ENCODE measurements at places on chromosomes 13 and 19.

DNA sequence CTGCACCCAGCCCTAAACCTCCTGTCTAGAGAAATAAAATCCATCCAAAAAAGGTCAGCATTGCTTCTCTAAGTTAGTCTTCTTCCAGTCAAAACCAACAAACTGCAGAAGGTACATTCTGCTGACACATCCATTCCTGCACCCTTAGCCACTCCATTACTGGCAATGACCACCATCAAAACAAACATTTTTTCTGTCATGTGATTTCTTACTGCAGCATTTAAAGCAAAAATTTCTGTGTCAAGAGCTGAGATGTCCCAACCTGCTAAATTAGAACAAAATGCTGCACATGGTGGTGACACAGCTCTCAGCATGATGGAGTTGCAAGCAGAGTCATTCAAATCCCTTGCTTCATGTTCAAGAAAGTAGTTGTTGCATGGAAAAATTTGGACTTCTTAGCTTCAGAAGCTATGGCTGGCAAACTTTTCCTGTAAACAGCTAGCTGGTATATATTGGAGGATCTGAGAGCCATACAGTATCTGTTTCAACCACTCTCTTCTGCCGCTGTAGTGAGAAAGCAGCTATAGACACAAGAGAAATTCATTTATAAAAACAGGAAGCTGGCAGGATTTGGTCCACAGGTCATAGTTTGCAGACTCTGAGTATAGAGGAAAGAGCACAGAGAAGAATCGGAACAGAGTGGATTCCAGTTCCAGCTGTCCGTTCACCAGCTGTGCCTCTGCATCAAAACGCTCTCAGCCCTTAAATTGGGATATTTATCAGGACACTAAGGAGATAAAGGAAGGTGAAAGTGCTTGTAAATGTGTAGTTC lies 17.4 kb downstream of the RUBCNL start:
- no peak for DNase-seq

DNA sequence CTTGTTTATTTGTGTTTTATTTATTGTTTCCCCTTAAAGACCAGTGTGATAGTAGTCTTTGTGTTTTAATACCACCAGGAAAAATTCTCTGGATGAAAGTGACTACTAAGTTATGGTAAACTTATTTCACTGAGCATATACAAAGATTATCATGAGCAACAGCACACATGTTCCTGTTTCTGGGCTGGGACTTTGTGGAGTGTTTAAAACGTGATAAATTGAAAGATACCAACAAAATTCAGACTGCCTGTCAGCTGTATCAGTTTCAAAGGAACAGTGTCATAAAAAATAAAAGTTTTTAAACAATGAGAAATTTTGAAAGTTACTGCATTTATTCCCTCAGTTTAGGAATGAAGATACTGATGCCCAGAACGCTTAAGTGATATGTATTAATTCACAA lies 259.4 kb downstream of the DACH1 start:
- no peak for DNase-seq

DNA sequence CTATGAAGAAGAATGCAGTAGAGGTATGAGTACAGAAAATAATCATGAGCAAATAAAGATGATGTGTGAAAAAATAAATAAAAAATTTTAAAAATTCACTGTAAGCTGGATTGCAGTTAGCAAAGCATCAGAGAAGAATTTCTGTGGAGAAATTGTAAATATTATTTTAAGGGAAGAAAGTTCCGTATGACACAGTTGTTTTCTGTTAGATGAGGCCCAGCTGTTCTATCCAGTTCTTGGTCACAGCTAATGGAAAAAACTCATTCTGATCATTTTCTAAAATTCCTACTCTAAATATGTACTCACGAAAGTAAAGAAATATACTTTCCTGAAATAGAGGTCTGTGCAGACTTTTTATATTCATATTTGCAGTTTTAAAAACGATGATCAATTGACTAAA lies 578.8 kb downstream of the DCT start:
- no peak for DNase-seq

DNA sequence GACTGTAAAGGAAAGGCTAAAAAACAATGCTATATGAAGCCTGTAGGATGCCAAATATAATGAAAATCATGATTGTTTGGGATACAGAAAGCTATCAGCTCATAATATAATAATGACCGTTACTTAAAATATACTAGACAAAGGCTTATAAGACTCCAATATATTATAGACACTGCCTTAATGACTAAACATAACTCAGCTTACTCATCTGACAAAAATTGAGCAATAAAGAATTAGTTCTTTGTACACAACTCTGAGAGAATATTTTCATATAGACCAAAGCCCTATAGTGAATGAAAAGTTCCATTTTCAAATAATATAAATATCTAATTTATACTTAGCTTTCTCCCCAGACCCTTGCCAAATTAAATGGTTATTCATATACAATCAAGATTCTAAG lies 283.3 kb downstream of the DIAPH3 start:
- no peak for DNase-seq

DNA sequence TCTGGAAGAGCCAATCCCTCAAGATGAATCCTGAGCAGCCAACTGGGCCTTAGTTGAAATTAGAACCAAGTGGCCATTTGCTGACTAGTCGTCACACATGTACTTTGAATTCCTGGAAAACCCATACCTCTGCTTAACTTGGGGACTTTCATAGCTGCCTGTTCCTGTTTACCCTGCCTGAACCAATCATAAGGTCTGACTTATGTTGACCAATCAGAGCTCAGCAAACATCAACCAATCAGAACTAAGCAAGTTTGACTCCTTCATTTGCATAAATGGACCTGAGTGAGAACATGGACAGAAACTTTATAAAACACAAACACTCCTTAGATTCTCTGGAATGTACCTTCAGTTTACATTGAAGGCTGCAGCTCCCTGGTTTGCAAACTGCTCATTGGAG lies 50.8 kb downstream of the LATS2 start:
- DNase-seq, result no peak

- DNase-seq, result no peak
Observed at GRCh38 chr13:42373048-42373812, 101.3 kb downstream of the AKAP11 start.

- peak; percentile 40 for DNase-seq
Observed at GRCh38 chr13:113863524-113864272, at the start of gene GAS6. GAS6 (minus strand) TSS chr13:113864076; CDS start chr13:113863920, 156 bp downstream.

DNA sequence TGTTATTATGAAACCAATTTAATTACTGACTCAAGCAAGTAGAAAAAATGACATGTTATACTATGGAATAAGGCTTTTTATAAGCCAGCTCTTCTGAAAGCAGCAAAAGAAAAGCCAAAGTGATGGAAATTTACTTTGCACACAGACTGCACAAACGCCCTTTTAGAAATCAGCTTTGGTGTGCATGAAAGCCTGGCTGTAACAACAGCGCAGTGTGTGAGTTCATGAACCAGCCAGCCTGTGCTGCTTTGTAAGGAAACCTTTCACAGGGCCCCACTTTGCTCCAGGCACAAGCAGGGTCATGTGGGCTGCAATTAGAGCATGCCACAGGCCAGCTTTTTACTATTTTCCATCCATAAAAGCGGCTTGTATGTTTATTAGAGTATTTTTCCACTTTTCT lies 13.6 kb upstream of the IFT88 start:
- DNase-seq, result no peak

DNA sequence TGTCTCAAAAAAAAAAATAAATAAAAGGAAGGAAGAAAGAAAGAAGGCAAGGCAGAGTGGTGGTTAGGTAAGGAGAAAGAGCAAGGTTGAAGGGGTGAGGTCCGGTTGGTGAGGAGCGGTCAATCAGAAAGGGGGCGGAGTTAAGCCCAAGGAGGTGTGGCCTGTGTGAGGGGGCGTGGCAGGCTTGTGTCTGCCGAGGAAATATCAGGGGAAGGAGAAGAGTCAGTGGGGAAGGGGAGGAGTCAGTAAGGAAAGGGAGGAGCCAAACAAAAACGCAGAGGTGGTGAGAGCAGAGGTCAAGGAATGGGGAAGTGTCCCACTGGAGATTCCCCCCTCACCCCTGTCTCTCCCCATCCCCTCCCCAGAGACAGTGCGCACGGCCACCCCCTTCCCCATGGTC lies 5.9 kb downstream of the CACNG7 start:
- no peak for DNase-seq

GRCh38 chr19:31908080-31908479 lies 437.3 kb upstream of the ZNF507 start:
- DNase-seq, result no peak

GRCh38 chr19:48918801-48919247 lies 14.7 kb upstream of the DHDH start:
- DNase-seq, result no peak

GRCh38 chr19:18657590-18658365 lies 20.9 kb downstream of the KLHL26 start:
- DNase-seq, result no peak

DNA sequence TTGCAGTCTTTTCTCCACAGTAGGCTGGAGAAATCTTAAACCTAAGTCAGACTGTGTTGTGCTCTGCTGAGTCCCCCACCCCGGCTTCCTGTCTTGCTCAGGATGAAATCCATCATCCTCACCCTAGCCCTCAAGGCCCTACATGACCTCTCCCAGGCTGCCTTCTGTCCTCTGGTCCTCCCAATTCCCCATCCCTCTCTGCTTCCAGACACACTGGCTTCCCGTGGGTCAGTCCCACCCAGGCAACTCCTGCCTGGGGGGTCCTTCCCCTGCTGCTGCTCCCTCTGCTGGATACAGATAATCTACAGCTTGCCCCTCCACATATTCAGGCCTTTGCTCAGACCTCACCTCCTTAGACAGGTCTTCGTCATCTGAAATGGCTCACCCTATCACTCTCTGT lies 18.4 kb upstream of the CBY2 start:
- DNase-seq, result no peak

- DNase-seq, result no peak
Observed at GRCh38 chr13:70388935-70389334, 280.7 kb upstream of the KLHL1 start.

GRCh38 chr19:10797078-10797477 lies 38.9 kb downstream of the TMED1 start:
- DNase-seq, result no peak

DNA sequence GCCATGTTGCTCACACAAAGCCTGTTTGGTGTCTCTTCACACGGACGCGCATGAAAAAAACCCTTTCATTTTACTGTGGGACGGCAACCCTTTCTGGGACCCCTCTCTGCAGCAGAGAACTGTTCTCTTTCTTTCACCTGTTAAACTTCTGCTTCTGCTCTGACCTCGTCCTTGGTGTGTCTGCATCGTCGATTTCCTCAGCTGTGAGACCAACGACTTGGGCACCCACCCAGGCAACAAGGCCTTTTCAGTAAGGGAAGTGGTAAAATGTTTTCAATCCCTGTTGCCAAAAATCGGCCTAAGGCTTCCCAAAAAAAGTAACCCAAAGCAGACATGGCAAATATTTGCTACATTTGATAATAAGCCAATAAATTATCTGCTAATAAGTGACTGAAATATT lies 515.3 kb downstream of the IRS2 start:
- no peak for DNase-seq

DNA sequence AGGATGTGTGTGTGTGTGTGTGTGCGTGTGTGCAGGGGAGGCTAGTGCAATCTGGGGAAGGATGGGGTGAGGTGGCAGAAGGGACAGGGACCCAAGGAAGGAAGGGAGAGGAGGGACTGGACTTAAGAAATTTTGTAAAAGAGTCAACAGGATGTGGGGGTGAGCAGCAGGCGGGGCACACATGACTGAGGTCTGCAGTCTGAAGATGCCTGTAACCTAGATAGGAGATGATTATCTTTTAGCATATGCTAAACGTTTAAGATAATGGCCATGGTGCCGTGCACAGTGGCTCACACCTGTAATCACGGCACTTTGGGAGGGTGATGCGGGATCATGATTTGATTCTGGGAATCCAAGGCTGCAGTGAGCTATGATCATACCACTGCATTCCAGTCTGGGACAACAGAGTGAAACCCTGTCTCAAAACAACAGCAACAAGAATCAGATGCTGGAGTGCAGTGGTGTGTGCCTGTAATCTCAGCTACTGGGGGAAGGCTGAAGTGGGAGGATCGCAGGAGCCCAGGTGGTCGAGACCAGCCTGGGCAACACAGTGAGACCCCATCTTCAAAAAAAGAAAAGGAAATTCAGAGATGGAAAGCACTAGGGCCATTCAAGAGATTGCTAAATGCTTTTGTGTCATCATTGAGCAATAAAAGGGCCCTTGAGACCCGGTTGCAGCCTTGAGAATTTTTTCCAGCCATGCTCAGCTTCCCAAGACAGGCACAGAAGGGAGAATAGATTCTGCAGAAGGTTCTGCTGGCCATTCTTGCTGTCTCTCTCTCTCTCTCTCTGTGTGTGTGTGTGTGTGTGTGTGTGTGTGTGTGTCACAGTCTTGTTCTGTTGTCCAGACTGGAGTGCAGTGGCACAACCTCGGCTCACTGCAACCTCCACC lies 3.8 kb upstream of the ZNF414 start:
- DNase-seq, result no peak

- DNase-seq, result no peak
Observed at GRCh38 chr13:32124743-32125142, 93.2 kb downstream of the FRY start.

DNA sequence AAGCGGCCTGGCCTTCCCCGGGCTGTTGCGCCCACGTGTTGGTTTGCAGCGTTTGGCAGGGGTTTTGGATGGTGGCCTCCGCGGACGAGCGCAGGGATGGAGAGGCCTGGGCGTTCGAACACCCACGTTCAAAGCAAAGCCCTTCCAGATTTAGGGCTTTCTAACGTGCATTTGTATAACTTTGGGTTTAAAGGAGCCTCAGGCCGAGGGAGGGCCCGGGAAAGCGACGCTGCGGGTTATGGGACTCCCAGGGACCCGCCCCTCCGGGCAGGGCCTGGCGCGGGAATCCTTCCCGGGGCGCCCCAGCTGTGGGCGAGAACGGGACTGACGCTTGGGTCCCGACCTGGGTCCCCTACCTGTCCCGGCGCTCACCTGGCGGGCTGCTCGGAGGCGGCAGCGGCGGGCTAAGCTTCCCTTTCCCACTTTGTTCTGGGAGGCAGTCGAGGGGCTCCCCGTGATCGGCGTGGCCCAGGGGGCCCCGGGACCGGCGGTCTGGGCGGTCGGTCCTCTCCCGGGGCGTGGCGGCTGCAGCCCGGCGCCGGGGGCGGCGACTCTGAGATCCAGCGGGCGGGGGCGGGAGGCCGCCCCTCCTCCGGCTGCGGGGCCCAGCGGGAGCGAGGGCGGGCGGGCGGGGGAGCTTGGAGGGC lies at the start of gene FBXO17:
FBXO17 (minus strand) TSS at position 529 of the 647 bp plus-strand sequence. CDS start 25,423 bp downstream, outside the sequence.
- no peak for DNase-seq

DNA sequence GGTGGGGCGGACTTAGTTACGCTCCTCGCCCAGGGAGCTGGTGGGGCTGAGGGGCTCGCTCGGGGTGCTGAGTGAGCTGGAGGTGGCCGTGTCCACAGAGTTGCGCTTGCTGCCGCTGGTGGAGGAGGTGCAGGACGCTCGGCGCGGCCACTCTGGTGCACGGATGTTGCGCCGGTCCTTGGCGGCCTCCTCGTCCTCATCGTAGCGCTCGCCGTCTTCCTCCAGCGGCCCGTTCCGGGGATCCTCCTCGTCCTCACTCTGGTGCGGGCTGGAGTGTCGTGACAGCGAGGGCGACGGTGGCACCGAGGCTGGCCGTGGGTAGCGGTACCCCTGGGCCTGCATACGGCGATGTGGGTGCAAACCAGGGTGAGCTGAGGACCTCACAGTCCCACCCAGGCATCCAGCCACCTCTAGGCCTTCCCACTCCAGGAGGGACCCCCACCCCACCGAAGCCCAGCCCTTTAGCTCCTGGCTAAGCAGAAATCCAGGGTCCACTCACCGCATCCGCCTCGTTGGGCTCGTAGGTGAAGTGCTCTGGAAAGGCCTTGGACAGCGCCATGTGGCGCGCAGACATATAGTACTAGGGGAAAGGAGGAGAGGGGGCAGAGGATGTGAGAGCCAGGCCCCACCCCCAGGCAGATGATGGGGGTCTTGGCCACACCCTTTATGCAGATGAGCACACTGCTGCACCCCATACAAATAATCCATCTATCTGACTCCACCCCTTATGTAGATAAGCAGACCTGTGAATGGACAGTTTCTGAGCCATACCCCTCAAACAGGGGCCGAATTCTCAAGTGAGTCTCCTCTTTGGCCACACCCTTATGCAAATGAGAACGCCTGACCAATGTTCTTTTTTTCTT lies 4.4 kb downstream of the FTL start:
- DNase-seq, result no peak

Measured in NCI-H1092 (cell line).